NCI-H2171 (cell line): ENCODE measurements at places on chromosomes 12 and 14.

- no peak for DNase-seq
Observed at GRCh38 chr14:104355101-104356019, 217.0 kb downstream of the KIF26A start.

- no peak for DNase-seq
Observed at GRCh38 chr14:63564318-63564717, 21.1 kb upstream of the PPP2R5E start.

DNA sequence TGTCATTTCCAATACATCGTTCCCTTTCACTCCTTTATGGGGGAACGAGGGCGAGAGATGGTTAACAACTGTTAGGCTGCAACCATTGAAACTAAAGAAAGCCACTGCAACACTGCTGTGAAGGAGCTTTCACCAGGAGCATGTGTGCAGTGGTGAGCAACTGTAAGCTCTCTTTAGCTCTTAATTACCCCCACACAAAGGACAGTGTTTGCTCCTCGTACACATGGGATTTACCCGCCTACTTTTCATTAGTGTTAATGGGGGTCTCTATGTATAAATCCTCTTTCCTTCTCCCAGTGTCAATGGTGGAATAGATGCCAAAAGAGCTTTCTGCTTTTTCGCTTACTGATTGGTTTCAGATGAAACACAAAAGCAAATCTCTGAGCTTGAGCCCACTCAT is 343.1 kb downstream of the FLRT2 start:
- no peak for DNase-seq

DNA sequence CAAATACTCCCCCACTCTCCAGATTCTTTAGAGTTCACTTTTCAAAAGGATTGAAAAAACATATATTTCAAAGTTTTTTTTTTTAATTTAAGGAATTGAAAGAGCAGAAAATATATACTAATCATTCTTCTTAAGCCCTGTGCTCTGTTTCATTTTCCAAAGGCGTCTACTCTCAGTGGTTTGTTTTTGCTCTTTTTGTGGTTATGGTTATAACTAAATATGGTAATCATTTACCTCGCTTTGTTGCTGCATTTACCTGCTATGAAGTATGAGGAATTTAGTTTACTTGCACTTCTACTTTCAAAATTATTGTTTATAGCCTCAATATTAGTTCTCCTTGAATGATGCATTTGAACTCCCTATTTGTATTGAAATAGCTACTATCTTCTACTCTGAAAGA is 55.9 kb upstream of the LRRK2 start:
- DNase-seq, result no peak

DNA sequence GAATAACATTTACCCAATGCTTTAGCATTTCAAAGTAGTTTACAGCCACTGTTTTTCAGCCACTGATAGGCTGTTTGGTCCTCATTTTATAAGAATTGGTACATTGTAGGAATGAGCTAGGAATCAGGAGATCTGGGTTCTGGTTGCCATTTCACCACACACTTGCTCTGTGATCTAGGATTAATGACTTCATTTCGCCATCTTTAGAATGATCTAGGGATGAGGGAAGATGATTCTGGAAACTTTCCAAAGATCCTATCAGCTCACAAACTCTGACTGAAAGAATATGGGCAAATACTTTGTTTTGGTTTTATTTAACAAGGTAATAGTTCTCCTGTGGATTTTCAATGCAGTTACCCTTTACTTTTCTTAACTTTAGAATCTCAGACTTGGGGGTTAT is 155.0 kb downstream of the GCH1 start:
- no peak for DNase-seq

DNA sequence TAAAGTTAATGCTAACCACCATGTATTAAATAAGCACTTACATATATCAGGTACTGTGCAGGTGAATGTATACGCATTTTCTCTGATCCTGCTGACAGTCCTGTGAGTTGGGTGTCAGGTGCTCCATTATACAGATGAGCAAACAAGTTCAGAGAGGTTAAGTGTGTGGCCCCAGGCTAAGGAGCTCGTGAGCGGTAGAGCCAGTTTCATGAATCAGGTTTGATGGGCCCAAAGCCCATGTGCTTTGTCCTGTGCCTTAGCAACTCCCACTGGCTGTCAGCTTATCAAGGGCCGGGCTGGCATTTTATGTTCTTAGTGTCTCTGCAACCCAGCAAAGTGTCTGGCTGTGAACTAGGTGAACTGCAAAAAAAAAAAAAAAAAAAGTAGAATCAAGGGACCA is 701.2 kb upstream of the TBX3 start:
- no peak for DNase-seq

DNA sequence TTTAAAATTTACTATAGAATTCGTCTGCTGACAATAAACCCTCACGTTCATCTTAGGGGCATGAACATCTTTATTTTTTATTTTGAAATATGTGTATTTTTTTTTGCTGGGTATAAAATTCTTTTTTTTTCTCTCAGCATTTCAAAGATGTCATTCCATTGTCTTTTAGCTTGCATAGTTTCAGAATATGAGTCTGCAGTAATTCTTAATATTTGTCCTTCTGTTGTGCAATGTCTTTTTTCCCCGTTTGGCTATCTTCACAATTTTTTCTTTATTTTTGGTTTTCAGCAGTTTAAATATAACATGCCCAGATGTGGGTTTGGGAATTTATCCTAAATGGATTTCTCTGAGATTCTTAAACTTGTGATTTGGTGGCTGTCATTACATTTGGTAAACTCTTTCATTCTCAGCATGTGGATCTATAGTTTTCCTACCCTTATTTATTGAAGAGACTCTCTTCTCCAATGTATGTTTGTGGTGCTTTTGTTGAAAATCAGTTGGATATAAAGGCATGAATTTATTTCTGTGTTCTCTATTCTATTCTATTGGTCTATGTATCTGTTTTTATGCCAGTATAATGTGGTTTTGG is 37.8 kb upstream of the PLBD1 start:
- no peak for DNase-seq

DNA sequence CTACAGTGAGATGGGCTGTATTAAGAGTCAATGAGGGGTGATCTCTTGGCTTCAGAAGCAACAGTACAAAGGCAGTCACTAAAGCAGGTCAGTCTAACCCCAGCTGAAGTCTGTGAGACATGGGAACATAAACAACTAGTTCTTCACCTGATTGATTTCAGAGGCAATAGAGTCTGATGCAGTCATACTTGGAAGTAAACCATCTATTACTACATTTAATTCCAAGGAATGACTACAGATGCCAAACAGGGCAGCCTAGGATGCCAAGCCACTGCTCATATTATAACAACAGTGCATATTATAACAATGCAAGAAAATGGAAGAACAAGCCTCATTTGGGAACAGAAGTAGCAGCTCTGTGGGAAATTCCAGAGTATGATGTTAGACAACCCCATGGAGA is 35.8 kb downstream of the GRIN2B start:
- DNase-seq, result no peak

GRCh38 chr12:39467432-39467870 is 24.5 kb upstream of the KIF21A start:
- DNase-seq, result no peak

GRCh38 chr14:23122086-23122485 is 3.0 kb upstream of the CEBPE start:
- DNase-seq, result no peak

GRCh38 chr14:23864259-23864658 is 89.3 kb upstream of the DHRS4 start:
- no peak for DNase-seq

GRCh38 chr14:71244341-71244740 is 337.1 kb downstream of the PCNX1 start:
- DNase-seq, result no peak

- no peak for DNase-seq
Observed at GRCh38 chr12:77745624-77746023, 85.1 kb upstream of the NAV3 start.

GRCh38 chr14:23430723-23431085 is 4.8 kb downstream of the MYH7 start:
- no peak for DNase-seq

- no peak for DNase-seq
Observed at GRCh38 chr12:65858831-65859230, 34.5 kb downstream of the HMGA2 start.

DNA sequence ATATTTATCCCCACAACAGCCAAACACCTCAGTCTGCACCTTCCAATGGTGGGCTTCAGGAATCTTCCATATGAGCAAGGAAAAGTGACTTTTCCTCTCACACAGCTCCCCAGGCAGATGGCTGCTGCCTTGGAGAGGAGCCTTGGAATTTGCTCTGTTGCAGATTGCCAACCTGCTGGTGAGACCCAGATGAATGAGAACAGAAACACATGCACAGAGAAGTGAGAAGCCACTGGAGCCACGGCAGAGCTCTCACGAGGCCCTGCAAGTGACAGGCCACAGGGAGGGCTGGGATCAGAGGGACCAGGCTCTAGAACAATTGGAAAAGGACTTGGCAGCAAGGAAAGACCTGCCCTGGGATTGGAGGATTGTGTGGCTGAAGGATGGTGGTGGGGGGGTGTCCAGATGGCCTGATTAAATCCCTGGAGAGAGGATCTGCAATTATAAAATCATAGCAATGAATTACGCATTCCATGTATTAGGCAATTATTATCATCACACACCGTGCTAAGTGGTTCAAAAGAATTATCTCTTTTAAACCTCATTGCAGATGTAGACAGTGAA is 84.9 kb upstream of the PWP1 start:
- peak; percentile 72 for DNase-seq

- DNase-seq, result no peak
Observed at GRCh38 chr12:127169321-127170181, 1097.4 kb upstream of the TMEM132C start.
